ENCODE measurements at places on chromosomes 2 and 18.

DNA sequence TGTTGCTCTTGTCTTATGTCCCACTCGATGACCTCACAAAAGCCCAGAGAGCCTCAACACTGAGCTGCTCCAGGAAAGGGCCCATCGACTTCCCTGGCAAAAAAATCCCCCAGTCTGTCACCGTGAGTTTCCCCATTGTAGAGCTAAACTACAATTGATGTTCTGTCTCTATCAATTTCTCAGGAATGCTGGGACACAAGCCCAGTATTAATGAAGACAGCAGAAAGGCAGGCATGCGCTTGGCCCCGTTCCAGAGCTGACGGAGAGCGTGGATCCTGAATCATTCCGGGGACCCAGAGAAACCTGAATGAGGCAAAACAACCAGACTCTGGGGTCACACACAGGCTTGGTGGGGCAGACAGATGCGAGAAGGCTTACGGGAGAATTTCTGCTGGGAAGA is 146.9 kb downstream of the TTC32 start:
- DNase-seq: no peak

DNA sequence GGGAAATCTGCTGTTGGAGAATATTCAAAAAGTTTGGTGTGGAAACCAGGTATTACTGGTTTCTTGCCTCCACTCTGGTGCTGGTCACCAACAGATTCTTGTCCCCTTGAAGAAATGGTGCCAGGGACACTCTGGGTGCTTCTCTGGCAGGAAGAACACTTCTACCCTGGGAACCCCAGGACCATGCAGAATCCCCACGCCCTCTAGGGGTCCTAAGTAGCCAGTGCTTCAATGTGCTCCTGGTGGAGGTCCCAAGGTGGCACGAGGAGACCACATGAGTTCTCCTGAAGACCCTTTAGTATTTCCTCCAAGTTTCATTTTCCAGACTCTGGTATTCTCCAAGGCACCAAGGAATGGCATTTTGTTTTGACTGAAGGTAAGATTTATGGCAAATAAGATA is 380.6 kb downstream of the TSN start:
- DNase-seq: no peak

DNA sequence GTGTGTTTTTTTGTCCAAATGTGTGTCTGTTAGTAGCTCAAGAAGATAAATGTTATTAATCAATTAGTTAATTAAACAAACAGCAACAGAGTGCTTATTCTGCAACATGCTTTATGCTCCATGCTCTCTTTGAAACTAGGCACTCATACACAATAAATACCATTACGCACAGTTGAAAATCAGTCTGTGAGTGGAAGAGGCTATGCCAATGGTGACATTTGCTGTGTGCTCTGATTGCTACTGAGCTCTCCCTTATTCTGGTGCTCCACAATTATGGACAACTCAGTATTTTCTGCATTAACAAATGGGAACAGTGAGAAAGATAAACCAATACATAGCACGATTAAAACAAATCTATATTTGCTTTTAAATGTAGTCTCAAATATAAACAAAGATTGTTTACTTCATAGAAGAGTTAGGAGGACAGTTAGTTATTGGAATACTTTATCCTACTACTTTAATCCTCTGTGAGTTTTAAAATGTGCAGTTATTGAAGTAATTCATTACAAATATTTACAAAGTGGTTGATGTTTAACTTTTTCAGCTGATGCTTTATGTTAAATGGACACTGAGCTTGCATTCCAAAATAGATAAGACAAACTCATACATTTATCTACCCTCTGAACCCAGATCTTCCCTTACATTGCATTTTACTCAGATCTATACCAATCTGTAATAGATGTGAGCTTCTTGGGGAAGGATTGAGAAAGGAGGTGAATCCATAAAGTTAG is 55.3 kb downstream of the NXPH2 start:
- DNase-seq: no peak

GRCh38 chr2:172484253-172484652 is 56.9 kb downstream of the ITGA6 start:
- no peak for DNase-seq

- no peak for DNase-seq
Measured at GRCh38 chr2:85961754-85962153, 73.0 kb upstream of the ST3GAL5 start.

- no peak for DNase-seq
Measured at GRCh38 chr18:48908916-48909315, 41.8 kb downstream of the SMAD7 start.

GRCh38 chr2:118557016-118557415 is 290.4 kb downstream of the EN1 start:
- no peak for DNase-seq

DNA sequence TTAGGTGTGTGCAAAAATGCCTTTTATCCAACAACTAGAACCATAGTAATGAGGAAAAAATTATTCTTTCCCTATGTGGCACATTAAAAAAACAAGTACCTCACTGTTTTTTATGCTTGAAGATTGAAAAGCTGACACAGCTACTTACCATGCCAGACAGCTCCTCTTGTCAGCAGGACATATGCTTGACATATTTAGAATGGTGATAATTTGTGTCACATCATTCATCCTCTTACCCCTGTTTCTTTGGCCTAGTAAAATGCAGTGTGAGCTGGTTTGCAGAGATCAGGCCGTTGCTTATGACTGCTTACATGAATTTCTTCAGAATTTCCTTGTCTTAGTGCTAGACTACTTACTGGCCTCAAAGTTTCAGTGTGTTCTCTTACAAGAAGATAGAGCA is 869.9 kb downstream of the LRP1B start:
- DNase-seq: no peak

DNA sequence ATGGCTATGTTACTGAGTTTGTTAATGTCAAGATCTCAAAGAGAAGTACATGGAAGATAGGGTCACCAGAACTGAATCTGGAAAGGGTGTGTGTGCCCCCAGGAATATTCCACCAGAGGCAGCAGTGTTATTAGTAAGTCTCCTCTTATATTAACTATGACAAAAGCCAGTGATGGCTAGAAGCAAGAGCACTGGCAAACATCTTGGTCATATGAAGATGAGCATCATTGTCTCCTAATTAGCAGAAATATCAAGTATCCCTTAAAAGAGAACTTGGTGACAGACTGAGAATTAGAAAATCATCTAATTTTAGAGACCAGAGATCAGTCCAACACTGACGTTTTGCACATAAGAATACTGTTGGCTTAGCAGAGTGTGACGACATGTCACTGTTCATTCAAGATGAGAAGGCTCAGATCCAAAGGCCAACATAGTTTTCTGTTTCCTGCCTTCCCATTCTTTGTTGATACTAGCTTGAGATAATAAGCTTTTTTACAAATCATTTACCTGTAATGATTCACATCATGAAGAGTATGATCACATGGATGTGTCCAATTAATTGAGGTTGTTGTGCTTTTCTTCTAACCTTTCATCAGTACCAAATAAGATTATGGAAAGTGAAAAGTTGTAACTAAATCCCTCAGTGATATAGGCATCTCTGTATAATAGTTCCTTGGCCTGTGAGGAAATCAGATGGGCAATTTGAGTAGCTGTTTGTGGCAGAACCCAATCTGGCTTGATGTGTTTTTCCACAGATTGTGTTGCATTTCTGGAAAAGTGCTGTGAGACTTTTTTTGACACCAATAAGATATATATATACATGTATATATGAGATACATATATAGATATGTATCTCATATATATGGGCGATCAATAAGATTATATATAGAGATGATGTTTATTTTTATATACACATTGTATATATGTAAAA is 44.5 kb downstream of the MAPRE2 start:
- no peak for DNase-seq

DNA sequence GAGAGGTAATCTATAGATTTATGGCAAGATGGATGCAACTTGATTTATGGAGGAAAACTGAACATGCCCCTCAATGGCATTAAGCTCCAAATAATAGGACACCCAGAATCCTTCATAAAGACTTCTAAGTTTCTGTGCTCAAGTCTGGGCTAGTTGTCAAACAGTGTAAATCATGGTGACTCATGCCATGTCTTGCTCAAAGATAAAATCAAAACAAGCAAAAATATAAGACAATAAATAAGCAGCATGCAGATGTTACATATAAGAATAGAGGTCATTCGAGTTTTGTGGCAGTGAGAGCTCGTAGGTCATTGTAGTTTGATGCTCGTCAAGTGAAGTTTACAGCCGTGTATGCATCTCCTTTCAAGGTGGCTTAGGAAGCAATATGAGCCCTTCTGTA is 403.2 kb downstream of the THSD7B start:
- DNase-seq: no peak

DNA sequence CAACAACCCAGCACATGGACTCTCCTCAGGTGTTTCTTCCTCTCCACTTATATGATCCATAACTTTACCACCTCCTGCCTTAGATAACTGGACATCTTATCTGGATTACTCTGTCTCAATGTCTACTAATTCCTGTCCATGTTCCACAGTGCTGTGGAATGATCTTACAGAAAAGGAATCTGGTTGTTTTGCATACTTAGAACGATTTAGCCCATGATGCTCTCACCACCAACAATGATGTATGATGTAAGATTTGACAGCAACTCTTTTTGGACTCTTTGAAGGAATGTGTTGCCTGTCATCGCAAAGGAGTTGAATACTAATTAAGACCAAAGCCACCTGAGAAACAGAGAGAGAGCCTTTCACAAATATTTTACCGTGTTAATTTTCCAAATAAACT is 37.7 kb upstream of the SYT4 start:
- no peak for DNase-seq

- no peak for DNase-seq
Measured at GRCh38 chr2:77521548-77521891, 656 bp downstream of the LRRTM4 start.

DNA sequence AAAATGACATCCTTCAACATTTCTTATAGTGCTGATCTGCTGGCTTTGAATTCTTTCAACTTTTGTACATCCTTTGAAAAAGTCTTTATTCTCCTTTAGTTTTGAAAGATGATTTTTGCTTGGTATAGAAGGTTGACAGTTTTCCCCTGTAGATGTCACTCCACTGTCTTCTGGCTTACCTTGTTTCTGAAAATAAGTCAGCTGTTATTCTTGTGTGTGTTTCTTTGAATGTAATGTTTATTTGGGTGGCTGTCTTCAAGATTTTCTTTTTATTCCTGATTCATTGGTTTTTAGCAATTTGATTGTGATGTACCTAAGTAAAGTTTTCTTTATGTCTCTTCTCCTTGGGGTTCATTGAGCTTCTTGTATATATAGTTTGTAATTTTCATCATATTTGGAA is 47.6 kb downstream of the ACTR3 start:
- no peak for DNase-seq

DNA sequence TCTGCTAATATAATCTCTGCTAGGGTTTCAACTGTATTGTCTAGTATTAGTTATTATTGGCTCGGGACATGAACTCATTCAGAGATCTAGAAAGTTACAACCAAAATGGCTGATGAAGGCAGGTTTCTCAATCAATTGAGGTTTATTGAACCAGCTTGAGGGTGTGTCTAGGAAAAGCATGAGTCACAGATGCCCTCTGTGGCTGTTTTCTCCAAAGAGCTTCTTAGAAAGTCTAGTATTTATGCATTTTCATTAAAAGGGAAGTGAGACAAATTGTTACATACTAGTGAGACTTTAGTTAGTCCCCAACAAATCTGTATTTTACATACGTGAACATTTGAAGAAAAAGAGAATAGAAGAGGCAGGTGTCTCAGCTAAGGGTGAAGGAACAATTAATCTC is 23.0 kb upstream of the RTTN start:
- no peak for DNase-seq

- DNase-seq: no peak
Measured at GRCh38 chr18:2513616-2514015, 57.7 kb downstream of the METTL4 start.

DNA sequence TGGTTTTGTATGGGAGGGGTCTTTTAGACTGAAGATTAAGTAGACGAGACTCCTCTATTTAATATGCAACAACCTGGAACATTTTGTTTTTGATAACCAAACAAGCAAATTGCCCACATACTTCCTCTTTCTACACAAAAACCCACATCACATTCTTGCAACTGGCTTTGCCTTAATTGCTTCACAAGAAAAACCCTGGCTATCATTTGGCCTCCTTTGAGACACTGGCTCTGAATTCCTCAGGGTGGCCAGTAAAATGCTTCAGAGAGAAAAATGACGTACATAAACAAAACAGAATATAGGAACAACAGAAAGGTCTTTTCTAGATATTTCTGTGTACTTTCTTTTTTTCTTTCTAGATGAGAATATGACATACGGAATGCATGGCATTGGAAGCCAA is 103.0 kb downstream of the TRIB2 start:
- no peak for DNase-seq

GRCh38 chr18:12462242-12462641 is 54.5 kb downstream of the PRELID3A start:
- no peak for DNase-seq

GRCh38 chr18:48296581-48296980 is 112.6 kb downstream of the ZBTB7C start:
- no peak for DNase-seq

DNA sequence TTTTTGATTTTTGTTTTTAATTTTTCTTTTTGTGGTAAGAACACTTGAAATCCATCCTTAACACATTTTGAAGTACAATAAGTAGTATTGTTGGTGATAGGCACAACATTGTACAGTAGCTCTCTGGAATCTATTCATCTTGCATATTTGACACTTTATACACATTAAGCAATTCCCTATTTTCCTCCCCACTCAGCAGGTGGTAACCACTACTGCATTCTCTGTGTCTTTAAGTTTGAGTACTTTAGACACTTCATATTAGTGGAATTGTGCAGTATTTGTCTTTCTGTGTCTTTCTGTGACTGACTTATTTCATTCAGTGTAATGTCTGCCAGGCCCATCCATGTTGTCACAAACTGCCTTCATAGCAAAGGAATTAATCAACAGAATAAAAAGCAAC is 471.7 kb upstream of the CDH20 start:
- DNase-seq: no peak

- DNase-seq: no peak
Measured at GRCh38 chr2:112168422-112169124, 30.4 kb downstream of the FBLN7 start.

DNA sequence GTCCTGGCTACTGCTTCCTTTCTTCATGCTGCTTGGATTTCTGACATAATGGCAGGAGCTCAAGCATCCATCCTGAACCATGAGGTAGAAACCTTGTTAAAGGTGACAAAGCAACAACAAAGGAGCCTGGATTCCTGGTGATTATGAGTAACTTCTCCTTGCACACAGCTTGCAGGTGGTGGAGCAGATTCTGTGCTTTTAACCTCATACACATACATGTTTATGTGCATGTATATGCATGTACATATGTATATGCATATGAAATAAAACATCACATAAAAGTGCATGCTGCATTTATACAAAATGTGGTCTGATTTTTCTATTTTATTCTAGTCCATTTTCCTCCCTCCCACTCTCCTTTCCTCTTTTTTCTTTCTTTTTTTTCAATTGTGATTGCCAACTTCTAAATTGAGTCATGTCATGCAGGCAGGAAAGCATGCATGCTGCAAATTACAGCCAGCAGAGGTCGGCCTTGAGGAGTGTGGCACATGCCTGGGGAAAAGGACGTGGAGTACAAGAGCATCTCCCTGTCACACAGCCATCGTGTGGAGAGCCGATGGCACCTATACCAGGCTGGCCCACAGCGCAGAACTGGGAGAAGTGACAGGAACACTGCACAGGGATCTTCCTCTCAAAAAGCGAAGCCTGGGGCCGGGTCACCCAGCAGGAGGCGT is 17.9 kb downstream of the LCT start:
- DNase-seq: no peak
